ENCODE measurements at places on chromosomes 6 and 20.
A peak's percentile ranks its signal among the peaks of the same experiment; 100 is the strongest.

DNA sequence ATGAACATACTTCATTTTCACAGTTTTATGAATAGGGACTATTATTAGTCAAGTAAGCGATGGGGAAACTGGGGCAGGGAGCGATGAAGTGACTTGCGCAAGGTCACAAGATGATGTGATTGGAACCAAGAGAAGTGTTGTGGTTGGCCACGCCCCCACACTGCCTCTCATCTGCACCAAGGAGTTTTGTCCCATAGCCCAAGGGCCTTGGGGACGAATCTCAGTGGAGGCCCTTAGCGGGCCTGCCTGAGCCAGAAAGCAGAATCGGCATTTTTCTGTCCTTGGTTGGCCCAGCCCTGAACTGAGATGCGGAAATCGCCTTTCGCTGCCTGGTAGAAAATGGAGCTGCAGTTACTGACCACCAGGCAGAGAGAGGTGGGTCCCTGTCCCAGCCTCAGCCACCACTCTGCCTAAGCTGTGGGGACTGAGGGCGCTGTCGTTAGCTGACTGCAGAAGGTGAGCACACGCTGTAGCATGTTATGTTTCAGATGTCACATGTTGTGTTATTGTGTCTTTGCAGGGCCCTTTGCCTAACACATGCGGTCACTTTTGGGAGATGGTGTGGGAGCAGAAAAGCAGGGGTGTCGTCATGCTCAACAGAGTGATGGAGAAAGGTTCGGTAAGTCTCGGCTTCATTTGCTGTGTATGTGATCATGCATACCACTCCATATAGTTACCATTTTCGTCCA lies 57.8 kb downstream of the PTPN1 start:
- no peak for DNase-seq

DNA sequence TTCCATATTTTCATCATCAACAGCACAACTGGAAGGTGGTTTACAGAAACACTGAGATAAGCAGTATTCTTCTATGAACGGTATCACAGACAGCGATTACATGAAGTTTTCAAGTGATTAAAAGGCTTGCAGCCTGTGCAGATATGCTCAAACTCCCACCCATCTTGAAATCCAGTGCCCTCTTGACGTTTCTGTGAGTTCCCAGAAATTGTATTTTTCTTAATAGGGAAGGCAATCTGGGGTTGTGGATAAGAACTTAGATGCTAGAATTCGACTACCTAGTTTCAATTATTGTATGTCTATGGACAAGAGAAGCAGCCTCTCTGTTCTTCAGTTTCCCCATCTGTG lies 290.3 kb downstream of the ZNF217 start:
- DNase-seq = no peak

GRCh38 chr6:5513408-5513807 lies 252.1 kb downstream of the FARS2 start:
- no peak for DNase-seq

GRCh38 chr6:30787954-30788353 lies 43.6 kb upstream of the IER3 start:
- no peak for DNase-seq

DNA sequence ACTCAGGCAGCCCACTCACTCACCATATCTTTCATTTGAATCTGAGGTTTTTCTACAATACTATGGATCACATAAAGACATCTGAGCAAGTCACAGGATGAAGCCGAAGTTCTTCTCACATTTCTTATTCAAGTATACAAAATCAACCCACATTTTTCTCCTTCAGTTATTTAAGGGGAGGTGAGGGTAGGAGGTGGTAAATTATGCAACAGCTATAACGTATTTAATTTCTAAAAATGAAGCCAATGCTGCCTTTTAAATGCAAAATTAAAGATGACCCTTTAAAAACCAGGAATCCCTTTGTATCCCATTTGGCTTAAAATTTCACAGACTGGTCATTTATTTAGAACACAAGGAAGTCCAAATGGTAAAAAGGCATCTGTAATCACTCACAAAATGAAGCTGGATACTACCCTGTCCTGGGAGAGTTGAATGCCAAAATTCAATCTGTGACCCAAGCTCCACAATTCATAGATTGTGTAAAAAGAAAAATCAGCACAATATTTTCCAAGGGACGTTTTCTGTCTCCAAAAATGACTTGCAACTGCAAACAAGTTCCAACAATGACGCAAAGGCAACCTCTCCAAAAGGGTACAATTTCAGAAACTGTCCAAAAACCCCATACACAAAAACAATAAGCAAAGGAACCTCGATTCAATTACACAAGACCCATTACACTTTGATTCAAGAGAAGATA lies 48.8 kb downstream of the EPB41L2 start:
- no peak for DNase-seq

DNA sequence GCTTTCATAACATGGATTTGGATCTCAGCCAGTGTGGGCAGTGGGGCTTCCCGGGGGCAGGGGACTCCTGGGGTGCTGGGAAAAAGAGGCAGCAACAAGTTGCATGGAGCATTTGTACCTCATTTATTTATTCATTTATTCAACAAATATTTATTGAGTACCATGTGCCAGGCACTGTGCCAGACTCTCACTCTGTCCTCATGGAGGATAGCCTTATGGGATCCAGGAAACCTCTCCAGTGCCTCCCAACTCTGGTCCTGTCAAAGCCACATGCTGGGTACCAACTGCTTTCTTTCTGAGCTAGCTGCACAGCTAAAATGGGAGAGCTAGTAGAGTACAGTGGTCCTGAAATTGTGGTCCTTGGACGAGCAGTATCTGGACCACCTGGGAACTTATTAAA lies 87.8 kb upstream of the EPB41L1 start:
- no peak for DNase-seq

GRCh38 chr6:166360243-166361076 lies 18.1 kb upstream of the SFT2D1 start:
- DNase-seq = no peak

GRCh38 chr20:49583669-49584417 lies 15.9 kb upstream of the PTGIS start:
- DNase-seq = peak; percentile 87

GRCh38 chr6:87909849-87910248 lies 137.8 kb upstream of the SPACA1 start:
- DNase-seq = no peak

- no peak for DNase-seq
These were observed 471.8 kb upstream of the AGPAT4 start for GRCh38 chr6:161745594-161746141.

DNA sequence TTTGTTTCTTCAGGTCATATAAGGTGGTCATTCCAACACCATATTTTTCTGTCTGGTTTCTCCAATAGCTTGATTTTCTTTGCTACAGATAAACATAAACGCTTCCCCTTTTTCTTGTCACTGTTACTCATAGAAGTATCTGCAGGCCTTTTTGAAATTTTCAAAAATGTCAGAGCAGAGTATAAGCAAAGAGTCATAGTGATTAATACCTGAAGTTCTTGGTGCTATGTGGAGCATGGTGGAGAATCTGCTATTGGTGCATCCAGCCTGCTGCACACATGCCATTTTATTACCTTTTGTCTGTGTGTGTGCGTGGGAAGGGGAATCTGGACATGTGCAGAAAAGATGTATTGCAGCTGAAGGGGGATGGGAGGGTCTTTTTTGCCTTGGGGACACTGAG lies 19.7 kb downstream of the STX11 start:
- DNase-seq = no peak

DNA sequence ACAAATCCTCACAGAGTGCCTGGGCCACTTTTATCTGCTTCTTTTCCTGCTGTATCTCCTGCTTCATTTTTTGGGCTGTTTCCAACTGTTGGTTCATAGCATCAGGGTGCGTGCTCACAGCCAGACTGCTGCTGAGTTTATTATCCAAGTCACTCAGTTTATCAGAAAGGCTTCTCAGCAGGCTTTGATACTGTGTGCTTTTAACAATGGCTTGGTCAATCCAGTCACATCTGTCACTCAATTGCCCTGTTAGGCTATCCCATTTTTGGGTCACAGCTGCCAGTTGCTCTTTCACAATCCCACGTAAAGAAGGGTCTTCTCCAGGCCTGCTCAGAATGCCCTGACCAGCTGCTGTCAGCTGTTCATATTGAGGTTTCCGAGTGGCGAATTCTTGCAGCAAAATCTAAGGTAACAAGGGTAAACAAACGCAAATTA lies 87.2 kb downstream of the DST start:
- no peak for DNase-seq

DNA sequence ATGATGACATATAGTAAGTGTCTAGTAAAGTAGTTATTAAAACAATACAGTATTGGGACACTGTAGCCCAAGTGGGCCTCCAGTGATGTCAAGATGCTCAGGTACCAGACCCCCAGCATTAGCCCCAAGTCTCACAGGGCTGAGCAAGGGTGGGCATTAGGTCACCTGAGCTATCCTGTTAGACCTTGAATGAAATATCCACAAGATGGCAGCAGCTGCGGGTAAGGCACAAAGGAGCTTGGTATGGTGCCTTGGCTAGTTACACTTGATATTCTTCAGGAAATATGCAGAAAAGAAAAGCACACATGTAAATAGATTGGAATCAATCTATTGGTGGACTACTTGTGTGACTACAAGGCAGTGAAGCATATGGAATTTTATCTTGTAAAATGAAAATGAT lies 701.8 kb upstream of the ADGRB3 start:
- no peak for DNase-seq

GRCh38 chr6:129865013-129865412 lies 3.9 kb upstream of the TMEM244 start:
- no peak for DNase-seq

GRCh38 chr6:3795836-3796718 lies 44.6 kb upstream of the PXDC1 start:
- no peak for DNase-seq

DNA sequence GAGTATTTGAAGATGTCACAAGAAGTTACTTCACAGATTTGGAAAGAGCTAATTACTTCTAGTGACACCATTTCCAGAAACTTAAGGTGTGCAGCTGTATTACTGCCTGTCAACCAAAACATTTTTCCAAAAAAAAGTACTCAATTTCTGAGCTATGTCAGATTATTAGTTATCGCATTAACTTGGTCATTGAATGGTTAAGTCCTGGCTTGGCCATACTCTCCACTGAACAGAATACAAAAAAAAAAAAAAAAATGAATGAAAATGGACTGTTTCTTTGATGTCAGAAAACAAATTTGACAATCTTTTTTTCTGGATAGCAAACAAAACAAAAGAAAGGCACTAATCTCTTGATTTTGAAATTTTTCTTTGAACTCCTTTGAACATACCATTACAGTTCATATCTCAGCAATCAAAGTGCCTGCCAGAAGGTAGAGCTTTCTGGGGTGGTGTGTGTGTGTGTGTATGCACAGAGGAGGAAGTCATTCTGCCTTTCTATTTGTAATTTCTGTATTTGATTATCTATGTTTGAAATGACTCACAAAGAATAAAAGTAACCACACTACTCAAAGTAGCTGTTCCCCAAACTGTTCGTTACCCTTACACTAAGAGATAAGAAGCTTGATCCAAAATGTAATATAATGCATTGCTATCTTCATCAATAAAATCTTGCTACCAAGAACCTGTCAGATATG lies 210.8 kb upstream of the FUT9 start:
- no peak for DNase-seq

GRCh38 chr6:144063246-144063743 lies 32.1 kb downstream of the SF3B5 start:
- DNase-seq = no peak

GRCh38 chr6:109801794-109802193 lies 110.7 kb downstream of the FIG4 start:
- no peak for DNase-seq

GRCh38 chr6:113635222-113635986 lies 221.7 kb upstream of the MARCKS start:
- no peak for DNase-seq

- no peak for DNase-seq
These were observed 90.0 kb downstream of the PERP start for GRCh38 chr6:138017166-138017757.

DNA sequence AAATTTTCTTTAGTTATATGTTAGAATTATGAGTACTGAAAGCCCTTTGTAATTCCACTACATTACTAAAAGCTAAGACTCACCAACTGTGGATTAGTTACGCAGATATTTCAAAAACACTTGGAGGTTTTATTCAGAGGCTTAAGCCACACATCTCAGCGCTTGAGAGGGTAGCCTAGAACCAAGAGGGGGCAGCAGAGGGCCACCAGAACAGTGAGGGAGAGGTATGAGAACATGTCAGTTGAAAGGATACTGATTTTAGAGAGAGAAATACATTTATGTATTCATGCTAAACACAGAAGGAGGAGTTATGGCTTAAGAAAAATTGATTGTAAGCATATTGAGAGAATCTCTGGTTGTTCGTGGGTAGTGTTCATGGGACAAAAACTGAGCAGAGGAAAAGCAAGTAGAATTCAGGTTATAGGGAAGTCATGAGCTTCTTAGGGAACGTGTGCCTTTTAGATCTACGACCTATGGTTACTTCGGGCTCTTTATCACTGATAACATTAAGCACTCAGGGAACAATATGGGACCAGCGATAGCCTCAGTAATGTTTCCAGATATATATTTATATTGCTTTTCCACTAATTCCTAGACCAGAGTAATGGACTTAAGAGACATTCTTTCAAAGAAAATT lies 20.4 kb upstream of the SERINC1 start:
- DNase-seq = peak; percentile 57

DNA sequence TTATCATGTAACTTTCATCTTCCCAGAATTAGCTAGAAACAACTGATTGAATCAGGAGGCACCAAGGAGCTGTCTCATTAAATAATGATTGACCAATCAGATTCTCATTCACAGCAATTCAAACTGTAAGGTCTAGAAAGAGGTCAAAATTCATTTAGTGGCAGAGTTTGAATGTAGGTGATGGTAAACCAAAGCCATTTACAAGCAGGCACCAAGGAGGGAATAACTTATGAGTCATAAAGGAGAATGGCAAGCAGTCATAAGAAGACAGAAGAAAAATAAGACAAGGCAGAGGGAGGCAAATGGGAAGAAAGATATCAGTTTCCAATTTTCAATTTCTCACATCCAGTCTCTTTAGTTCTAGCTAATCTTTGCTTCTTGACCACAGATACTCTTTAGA lies 52.9 kb upstream of the DEFB112 start:
- DNase-seq = no peak

- DNase-seq = no peak
These were observed 105.2 kb downstream of the MAP7 start for GRCh38 chr6:136445063-136445462.

DNA sequence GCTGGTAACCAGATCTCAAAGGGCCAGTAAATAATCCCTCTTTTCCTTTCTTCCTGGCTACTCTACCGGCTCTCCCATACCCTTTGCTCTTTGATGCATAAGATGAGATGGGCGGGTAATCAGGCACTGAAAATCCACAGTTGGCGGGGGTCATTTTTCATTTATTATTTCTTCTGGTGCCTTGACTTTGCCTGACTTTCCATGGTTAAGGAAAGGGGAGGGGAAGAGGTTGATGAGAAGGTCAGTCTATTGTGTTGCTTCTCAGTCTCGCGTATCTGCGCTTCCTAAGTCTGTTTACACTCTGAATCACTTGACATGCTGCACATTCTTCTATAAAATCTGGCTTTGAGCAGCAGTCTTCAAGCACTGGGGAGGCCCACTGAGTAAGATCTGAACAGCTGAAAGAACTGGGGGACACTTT lies 121.1 kb upstream of the HDGFL1 start:
- DNase-seq = no peak

DNA sequence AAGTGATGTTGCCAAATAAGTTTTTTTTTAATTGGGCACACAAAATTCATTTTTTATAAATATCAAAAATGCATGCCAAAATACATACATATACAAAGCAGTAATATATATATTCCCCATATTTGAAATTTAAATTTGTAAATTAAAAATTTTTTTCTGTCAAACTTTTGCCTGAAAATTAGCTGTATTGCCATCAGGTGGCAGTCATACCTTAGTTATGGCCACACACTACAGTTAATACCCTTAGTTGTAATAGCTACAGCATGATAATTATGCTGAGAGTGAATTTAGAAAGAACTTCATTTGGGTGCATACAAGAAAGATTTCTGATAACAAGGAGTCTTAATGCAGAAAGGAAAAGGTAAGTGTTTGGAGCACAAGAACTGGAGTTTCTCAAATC lies 46.2 kb upstream of the SDHAF4 start:
- DNase-seq = peak; percentile 3

Measured in NCI-H1694 treated with DMSO at 0.1 percent for 48 hours (cell line).